Central memory CD8-positive, alpha-beta T cell (primary cell): ENCODE measurements at places on chromosomes 13 and 19.

GRCh38 chr19:970695-971094 lies 13.4 kb upstream of the WDR18 start:
- DNase-seq: no peak

- no peak for DNase-seq
These were observed 4.3 kb downstream of the RGCC start for GRCh38 chr13:41461527-41462139.

DNA sequence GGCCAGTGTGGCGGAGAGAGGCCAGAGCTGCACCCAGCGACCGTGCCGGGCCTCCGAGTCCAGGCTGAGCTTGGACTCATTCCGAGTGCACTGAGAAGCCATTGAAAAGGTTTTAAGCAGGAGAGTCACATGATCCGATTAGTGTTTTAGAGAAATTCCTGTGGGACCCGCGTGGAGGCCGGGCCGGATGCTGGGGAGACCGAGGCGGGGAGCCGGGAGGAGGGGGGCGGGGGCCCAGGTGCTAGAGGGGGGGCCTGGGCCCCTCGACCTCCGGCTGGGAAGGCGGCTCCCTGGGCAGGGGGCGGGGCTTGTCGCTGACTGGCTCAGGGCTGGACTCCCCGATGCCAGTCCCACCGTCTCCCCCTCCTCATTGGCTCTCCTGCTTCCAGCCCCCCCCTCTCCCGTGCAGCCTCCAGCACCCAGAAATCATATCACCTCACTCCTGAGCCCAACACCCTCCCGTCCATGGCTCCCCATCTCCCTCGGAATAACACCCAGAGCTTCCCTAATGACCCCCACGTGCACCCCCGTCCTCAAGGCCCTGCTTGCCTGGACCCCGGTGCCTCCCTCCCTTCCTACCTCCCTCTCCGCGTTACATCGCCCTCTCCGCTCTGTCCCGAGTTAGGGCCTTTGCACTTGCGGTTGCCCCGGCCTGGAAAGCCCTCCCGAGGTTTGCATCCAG lies 5.2 kb upstream of the ZNF579 start:
- no peak for DNase-seq

DNA sequence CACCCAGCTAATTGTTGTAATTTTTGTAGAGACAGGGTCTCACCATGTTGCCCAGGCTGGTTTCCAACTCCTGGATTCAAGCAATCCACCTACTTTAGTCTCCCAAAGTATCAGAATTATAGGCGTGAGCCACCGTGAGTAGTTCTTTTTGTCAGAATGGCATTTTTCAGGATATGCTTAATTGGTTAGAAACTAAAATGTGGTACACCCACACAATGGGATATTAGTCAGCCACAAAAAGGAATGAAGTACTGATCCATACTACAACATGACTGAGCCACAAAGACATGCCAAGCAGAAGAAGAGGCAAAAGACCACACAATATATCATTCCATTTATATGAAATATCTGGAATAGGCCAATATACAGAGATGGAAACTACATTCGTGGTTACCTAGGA lies 41.7 kb upstream of the MAP3K10 start:
- no peak for DNase-seq

DNA sequence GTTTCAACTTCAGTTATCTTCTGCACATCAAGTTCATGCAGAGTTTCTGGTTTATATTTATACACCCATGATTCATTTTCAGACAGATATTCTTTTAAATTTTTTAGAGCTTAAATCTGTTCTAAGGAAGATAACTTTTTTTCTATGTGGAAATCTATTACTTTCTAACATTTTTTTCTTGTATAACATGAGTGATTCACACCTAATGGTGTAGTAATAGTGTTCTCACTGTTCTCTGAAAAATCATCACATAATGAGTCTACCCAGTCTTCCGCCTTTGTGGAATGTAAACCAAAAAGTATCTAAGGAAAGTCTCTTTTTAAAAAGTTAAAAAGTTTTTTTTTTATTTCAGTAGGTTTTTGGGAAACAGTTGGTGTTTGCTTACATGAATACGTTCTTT lies 70.8 kb downstream of the FNDC3A start:
- no peak for DNase-seq

DNA sequence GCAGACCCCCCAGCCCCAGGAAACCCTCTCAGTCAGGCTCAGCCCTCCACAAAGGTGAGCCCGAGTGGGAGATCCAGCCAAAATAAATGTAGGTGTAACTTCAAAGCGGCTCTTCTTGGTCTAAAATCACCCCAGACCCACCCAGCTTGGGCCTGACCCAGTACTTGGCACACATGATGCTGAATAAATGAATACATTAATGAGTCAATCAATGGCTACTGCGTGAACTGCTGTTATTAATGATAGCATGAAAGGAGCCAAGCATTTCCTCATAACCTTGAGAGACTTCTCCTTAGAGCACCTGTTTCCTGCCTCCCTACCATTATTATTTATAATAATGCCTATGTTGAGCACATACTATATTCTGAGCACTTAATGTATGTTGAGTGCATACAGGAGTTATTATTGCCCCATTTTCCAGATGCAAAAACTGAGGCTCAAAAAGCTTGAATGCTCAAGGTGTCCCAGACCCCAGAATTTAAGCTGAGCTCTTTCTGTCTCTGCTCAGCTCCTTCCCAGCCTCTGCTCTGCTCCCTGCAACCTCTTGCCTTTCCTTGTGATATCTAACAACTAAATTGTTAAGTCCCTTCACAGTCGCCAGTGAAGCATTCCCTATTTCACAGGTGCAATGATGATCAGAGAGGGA lies 4.3 kb downstream of the NOTCH3 start:
- no peak for DNase-seq
